ENCODE measurements at places on chromosomes 3 and 15.

DNA sequence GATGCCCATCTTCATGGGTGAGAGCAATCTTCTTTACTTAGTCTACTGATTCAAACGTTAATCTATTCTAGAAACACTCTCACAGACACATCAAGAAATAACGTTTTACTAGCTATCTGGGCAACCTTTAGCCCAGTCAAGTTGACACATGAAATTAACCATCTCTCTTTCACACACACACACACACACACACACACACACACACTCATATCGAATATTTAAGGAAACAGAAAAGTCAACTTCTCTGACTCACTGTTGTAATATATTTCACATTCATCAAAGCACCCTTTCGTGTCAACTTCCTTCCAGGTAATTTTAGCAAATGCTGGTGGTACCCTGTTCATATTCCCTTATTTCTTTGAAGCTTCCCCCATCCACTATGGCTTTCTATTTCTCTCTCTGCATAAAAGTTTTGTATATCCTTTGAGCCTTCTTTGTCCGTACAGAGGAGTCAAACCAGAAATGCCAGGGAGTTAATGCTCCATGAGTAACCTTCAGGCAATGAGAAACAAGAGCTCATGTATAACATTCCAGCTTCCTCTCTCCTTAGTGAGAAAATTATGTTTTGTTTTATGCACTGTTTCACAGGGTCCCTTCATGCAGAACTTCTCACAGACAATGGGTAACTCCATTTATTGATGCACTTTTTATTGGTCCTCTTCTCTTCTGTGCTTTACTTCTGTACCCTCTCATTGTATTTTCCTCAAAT, 335.5 kb upstream of the CBLB start:
- no peak for DNase-seq

DNA sequence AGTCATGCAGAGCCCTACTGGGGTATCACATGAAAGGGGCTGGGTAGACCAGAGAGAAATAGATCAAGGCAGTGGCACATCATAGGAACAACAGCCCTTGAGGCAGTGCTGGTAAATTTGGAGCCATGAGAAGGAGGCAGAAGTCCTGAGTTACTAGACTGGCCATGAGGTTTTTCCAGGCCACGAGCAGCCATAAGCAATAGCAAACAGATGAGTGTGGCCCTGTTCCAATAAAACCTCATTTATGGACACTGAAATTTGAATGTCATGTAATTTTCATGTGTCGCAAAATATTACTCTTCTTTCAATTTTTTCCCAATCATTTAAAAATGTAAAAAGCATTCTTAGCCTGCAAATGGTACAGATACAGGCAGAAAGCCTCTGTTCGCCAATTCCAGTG, 28.1 kb upstream of the LRRN1 start:
- no peak for DNase-seq

- peak; percentile 39 for DNase-seq
Observed at GRCh38 chr3:53196575-53197407, 35.8 kb downstream of the PRKCD start.

- DNase-seq, result no peak
Observed at GRCh38 chr3:130955481-130955880, 61.6 kb downstream of the ATP2C1 start.

DNA sequence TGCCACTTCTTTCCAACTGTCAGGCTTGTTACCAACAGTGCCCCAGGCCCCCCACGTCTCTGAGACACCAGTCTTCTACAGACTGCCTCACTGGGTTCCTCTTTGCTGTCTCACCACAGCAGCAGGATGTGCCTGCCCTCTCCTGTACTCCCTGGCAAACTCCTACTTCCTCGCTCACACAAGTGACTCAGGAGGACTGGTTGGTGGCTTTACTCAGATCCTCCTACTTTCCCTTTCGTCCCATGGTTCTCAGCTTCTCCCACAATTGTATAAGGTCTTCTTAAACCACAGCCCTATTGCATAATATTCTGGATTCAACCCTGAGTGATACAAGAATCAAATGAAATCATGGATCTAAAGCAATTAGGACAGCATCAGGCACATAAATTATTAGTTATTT, 246.6 kb upstream of the PROK2 start:
- DNase-seq, result no peak

DNA sequence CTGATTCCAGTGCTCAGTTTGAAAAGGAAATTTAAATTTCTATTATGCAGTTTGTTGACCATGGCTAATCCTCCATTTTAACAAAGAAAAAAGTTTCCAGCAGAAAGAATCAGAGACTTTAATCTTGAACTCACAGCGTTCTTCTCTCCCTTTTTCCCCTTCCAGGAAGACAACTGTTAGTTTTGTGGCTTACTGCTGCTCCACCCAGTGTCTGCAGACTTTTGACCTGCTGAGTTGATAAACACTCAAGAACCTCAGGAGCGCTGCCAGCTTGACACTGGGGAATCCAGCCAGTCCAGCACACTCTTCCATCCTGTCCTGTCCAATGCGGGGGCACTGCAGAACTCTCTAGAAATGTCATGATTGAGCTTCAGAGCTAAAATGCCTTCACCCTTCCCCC, 134.6 kb downstream of the LRRC28 start:
- no peak for DNase-seq

GRCh38 chr15:65038836-65039235, 6.4 kb upstream of the SLC51B start:
- no peak for DNase-seq

DNA sequence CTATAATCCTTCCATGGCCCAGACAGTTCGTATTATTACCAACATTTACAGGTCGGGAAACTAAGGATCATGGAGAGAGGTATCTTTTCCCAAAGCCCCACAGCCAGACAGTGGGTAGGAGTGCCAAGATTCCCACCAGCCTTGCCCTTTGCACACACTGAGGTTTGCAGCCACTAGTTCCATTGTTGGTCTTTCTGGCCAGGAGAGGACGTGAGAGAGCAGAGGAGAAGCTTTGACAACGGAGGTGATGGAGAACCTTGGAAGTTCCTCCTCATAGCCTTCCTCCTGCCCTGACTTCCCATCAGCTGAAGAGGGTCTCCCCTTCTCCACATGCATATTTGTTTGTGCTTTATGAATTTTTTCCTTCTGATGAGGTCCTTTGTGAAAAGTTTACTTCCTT, 50.5 kb upstream of the PLCL2 start:
- DNase-seq, result no peak

DNA sequence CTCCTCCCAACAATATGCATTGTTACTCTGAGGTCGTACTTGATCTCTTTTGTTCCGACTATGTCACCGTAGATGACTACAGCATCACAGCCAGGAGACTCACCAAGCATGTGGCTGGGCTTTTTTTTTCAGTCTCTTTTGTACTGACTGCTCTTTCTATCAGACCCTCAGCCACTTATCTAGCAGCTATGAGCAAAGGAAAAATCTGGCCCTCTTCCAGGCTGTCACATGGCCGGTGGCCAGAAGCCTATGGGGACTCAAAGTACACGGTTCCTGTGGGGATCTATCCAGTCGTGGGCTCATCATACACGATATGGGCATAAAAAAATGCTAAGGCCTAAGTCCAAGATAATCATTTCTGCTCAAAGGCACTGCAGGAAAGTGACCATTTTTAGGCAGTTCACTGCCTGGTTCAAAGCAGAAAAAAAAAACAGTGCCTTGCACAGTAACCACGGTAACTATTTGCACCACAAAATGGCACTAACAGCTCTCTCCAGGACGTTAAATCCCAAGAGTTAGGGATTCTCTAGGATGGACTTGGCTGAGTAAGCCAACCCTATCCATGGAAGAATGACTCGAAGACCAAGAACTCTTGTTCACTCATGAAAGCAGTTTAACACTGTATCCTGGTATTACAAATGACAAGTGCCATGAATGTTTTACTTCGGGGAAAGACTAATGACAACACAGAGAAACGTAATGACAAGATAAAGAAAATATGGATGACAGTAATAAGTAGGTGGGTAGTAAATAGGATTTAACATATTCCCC, 50.3 kb downstream of the SHQ1 start:
- DNase-seq, result no peak

DNA sequence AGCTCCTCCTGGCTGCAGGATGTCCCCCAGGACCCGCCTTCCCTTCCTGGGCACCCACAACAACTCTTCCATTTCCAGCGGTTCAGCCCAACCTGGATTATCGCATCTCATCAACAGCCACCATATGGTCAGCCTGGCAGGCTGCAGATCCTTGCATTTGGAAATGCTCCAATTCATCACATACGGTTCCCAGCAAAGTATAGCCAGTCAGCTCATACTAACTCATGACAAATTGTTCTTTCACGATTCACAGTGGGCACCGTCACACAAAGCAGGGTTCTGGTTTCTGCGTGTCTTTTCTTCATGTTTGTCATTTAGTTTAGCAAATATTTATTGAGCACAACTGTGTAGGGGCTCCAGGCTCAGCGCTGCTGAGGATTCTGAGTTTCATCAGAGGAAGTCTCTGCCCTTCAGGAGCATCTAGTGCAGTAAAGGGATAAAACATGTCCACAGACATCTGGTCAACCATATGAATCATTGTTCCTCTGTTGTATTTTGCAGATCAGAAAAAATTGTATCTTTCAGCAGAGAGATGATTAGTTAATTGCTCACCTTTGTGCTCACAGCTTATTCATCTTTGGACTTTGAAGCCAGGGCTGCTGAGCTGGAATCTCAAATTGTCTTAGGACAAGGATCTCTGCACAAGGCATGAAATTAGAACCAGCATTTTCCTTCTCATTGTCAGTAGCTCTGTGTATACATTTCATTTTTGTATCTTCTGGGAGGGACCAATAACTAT, 125.1 kb downstream of the GABRG3 start:
- no peak for DNase-seq

DNA sequence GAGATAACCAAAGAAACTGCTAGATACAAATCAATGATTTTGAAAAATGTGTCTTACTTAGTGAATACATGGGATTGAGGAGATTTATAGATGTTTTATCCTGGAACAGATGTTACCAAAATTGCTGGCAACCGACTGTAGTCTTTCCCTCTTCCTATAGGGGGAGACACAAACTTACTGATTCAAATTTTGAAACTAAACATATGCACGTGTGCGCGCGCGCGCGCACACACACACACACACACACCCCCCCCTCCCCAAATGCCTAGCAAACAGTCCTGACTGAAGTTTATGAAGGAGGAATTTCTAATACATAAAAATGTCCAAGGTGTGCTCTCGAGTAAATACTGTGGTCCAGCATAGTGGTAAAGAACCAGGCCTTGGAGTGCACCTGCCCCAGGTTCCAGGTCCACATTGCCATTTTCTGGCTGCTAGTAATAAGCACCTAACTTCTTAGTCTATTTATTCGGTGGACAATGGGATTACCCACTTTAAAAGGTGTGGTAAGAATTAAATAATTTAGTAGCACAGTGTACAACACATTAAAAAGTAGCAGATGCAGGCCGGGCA, 18.5 kb upstream of the C3orf62 start:
- DNase-seq, result peak; percentile 28

GRCh38 chr3:144770281-144770680, 798.7 kb downstream of the DIPK2A start:
- no peak for DNase-seq

- DNase-seq, result no peak
Observed at GRCh38 chr3:68136411-68136810, 482.0 kb upstream of the SUCLG2 start.

DNA sequence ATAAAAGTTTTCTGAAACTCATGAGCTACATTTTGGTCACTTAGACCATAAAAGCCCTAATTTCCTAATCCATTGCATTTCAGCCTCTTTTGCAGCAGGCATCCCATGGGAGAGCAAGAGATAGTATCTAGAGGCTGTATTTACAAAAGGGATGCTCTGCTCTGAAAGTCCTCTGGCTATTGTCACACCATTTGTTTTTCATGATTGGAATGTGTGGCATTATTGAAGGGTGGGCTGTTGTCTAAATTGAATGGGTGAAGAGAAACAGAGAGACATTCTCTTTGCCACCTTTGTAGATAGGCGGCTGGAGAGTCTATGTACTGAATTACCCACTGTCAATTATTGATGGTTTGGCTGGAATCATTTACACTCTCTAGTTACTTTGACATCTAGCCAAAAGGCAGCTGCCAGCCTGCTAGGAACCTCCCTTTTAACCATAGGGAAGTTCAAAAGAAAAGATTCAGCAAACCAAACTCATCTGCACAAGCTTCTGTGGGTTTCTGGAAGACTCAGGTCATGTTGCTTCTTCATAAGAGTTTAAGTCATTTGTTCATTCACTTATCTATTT, 89.8 kb upstream of the RARB start:
- no peak for DNase-seq

DNA sequence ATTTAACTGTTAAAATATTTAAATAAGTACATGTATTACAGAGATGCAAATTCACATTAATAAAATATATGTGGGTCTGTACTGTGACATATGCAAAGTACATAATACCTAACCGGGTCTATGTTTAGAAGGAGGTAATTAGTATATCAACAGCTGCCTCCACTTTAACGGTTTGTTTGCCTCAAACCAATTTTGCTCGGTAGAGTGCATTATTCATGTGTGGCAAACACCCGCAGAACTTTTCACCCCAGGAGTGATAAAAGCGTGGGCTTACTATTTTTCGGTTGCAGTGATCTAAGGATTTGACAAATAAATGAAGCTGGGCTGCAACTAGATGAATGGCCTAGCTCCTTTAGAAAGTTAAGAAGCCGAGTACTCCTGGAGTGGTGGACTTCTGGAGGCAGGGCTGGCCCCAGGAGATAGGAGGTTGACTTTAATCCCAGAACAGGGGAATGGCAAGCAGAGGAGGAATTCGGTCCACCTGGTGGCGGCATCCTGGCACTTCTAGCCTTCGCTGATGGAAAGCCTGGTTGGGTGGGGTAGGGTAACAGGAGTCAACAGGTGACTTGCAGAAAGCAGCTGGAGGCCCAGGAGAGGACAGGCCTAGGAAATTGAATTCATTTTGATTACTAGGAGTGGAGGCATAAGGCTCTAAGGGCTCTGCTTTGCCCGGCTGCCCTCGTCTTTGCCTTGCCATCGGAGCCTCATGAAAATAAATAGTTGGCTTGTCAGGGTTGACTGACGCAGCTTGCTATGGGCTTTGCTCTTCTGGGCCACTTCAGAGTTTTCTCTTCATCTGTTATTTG, 2.4 kb downstream of the SLCO3A1 start:
- no peak for DNase-seq

GRCh38 chr3:46895204-46895660, 17.7 kb downstream of the PTH1R start:
- peak; percentile 86 for DNase-seq

All from stimulated activated naive CD8-positive, alpha-beta T cell treated with anti-CD3 and anti-CD28 coated beads, Interleukin-15, Interleukin-2, amounts not matched to agents 100 U/mL and 50 U/mL, for 24 hours (primary cell).